CD4-positive, alpha-beta T cell (primary cell): ENCODE measurements at places on chromosomes 16 and 17. TPM values are rescaled to one million over a fixed set of nuclear protein-coding genes. Genes with fewer than 3 reads are reported as not detected.

Gene SMTNL2
- total RNA-seq = not detected

Gene CCL7
- total RNA-seq = not detected

GRCh38 chr17:52837492-52837891 lies 679.0 kb upstream of the CA10 start:
- no peaks in the 10 kb centered on the region for H3K4me1 ChIP-seq
- H3K4me3 ChIP-seq = no peak overlapping the region
- DNase-seq = no peak
- H3K27ac ChIP-seq = no peak overlapping the region
- H3K27me3 ChIP-seq = no peaks in the 10 kb centered on the region

- H3K4me3 ChIP-seq = no peak overlapping the region
- no peak for DNase-seq
- no peaks in the 10 kb centered on the region for H3K4me1 ChIP-seq
Observed at GRCh38 chr17:47929218-47930000, 12.0 kb upstream of the PNPO start.

- H3K27ac ChIP-seq = no peak overlapping the region
- no peaks in the 10 kb centered on the region for H3K27me3 ChIP-seq
- H3K4me1 ChIP-seq = no peaks in the 10 kb centered on the region
- H3K36me3 ChIP-seq = peaks cover 16% of the 10 kb centered on the region
Observed at GRCh38 chr16:88045820-88046303, 94.6 kb downstream of the BANP start.

DNA sequence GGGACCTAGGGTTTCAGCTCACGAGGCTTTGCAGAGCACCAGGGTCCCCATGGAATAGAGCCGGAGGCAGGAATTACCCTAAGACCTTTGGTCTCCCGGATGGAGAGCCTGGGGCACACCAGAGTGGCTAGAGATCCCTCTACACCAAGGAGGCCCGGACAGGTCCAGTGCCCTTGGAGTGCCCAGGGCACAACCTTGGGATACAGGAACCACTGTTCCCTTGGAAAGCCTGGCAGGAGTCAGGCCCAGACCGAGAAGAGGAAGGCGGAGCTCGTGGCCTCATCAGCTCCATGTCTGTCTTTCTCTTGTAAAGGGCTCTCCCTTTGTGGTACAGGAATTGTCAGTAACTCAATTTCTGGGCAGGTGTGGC lies 3.8 kb upstream of the DBNDD1 start:
- no peak for DNase-seq
- H3K27me3 ChIP-seq = peaks cover 3% of the 10 kb centered on the region
- no peaks in the 10 kb centered on the region for H3K36me3 ChIP-seq
- peaks cover 54% of the 10 kb centered on the region for H3K4me1 ChIP-seq
- H3K4me3 ChIP-seq = peak overlapping the region; percentile 57
